ENCODE measurements at places on chromosomes 4 and X. TPM values are rescaled to one million over a fixed set of nuclear protein-coding genes. Genes with fewer than 3 reads are reported as not detected.

FMR1 gene
- polyA plus RNA-seq: 18.5 TPM

SPANXN1 gene
- not detected for polyA plus RNA-seq

MAGIX gene
- polyA plus RNA-seq: 6.3 TPM

BGN gene
- polyA plus RNA-seq: 11.6 TPM

PPM1K gene
- 5.5 TPM for polyA plus RNA-seq

SPACA5 gene
- polyA plus RNA-seq: not detected

XAGE2 gene
- not detected for polyA plus RNA-seq

GPR173 gene
- 0.22 TPM for polyA plus RNA-seq

LRCH2 gene
- 0.35 TPM for polyA plus RNA-seq

P2RY8 gene
- polyA plus RNA-seq: 0.24 TPM

FGD1 gene
- 4.2 TPM for polyA plus RNA-seq

POU4F2 gene
- not detected for polyA plus RNA-seq

ING2 gene
- polyA plus RNA-seq: 14.8 TPM

RRH gene
- polyA plus RNA-seq: 0.06 TPM

SH2D1A gene
- polyA plus RNA-seq: 0.33 TPM

NMU gene
- polyA plus RNA-seq: 47.9 TPM

GAGE12J gene
- not detected for polyA plus RNA-seq

FAM13A gene
- polyA plus RNA-seq: 2.7 TPM

LRIT3 gene
- polyA plus RNA-seq: 0.24 TPM

HMX1 gene
- not detected for polyA plus RNA-seq

F8 gene
- polyA plus RNA-seq: 2.2 TPM

RS1 gene
- not detected for polyA plus RNA-seq

TFDP3 gene
- not detected for polyA plus RNA-seq

HERC5 gene
- 1.1 TPM for polyA plus RNA-seq

NLRP2B gene
- not detected for polyA plus RNA-seq

TMEM31 gene
- polyA plus RNA-seq: 0.05 TPM

EMCN gene
- polyA plus RNA-seq: 3.3 TPM

EDA2R gene
- 0.35 TPM for polyA plus RNA-seq

DNAAF6 gene
- not detected for polyA plus RNA-seq

Measured in esophagus (tissue), 2 donors.